GM20000 (cell line): ENCODE measurements at places on chromosomes 3 and 15.

- no peak for DNase-seq
Measured at GRCh38 chr3:18825665-18826064, 322.6 kb upstream of the KCNH8 start.

DNA sequence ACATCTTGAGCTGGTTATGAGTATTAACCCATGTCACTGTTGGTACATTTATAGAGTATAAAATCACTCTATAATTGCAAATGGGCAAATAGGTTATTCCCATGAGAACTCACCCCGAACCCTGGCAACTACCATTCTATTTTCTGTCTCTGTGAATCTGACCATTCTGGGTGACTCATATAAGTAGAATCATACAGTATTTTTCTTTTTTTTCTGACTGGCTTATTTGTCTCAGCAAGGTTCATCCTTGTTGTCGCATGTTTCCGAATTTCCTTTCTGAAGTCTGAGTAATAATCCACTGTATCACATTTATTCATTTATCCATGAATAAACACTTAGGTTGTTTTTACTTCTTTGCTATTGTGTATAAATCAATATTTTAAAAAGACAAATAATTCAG lies 59.9 kb upstream of the CHRM5 start:
- DNase-seq, result no peak

DNA sequence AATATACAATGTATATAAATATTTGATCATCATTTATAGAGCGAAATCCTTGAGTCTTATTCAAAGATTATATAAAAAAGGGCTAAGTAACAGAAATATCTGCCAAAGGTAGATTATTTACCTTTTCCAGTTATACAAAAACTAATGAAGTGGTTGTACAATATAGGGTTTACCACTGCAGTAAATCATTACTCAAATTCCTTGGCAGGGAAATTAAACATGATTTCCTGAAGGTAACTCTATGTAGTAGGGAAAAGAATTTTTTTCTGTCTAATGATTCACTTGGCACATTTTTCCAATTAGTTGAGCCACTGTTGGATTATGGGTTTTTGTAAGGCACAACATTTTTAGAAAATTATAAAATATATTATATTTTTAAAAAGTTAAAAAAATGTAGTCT lies 129.6 kb downstream of the NR2F2 start:
- no peak for DNase-seq

GRCh38 chr3:153192327-153192726 lies 30.3 kb downstream of the RAP2B start:
- no peak for DNase-seq

- DNase-seq, result no peak
Measured at GRCh38 chr3:103089758-103090157, 654.9 kb downstream of the ZPLD1 start.

GRCh38 chr3:187734841-187735240 lies 10.4 kb downstream of the BCL6 start:
- no peak for DNase-seq

GRCh38 chr3:63950698-63951097 lies 38.5 kb upstream of the SCAANT1 start:
- no peak for DNase-seq

GRCh38 chr15:29942548-29942947 lies 120.3 kb upstream of the TJP1 start:
- DNase-seq, result no peak

- no peak for DNase-seq
Measured at GRCh38 chr15:57596301-57596855, 4.7 kb downstream of the MYZAP start.
